IPS-NIHi11 (cell line): ENCODE measurements at places on chromosomes 13 and 19.

DNA sequence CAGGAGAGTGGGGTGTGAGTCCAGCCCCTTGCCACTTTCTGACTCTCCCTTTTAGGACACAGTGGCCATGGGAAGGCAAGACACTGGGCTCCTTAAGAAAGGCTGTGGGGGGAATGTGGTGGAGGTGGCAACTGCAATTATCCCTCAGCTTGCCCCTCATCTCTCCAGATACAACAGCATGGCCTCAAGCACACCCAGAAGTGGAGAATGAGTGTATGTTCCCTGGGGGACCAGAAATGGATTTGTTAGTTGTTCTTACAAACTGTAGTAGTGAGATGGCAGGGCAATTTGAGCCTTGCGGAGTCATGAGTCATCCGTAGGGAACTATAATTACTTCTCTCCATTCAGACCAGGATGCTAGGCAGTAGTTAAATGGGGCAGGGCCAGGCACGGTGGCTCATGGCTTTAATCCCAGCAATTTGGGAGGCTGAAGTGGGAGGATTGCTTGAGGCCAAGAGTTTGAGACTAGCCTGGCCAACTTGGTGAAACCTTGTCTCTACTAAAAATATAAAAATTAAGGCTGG is 25.6 kb upstream of the CXCL17 start:
- DNase-seq: no peak

DNA sequence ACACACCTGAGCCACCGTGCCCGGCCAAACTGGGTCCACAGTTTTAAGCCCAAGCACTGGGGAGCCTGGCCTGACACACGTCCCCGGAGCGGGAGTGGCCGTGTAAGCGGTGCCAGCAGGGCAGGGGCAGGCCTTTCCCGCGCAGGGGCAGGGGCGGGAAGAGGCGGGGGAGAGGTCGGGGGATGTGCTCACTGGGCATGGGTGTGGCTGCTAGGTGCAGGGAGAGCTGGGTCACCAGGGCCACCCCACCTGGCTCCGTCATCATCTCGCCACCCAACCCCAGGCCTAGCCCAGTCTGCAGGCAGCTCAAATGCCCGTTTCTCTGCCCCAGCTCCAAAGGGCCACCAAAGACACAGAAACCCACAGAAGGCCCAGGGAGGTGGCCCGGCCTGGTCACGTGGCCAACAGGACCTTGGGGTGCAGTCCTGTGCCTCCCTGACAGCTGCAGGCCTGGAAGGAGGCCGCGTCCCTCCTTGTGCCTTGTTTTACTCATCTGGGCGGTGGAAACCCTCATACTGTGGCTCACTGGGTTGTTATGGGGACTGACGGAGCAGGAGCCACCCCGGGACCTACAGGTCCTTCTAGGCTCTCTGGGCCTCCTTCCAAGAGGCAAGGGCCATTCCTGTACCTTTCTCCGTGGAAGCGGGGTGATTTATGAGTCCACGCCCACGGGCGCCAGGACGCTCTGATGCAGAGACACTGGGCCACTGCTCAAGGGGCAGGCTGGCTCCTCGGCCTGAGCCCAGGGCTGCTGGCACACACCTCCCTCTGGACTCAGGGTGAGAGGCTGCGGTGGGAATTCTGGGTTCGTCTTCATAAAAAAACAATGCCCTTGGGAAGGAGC is 27.7 kb downstream of the MAP2K2 start:
- DNase-seq: no peak

- no peak for DNase-seq
Observed at GRCh38 chr19:2325281-2326046, 2.9 kb downstream of the LSM7 start.

GRCh38 chr13:102968572-102969228 is 97.5 kb downstream of the SLC10A2 start:
- no peak for DNase-seq

GRCh38 chr13:33008946-33009722 is 7.1 kb upstream of the KL start:
- no peak for DNase-seq

DNA sequence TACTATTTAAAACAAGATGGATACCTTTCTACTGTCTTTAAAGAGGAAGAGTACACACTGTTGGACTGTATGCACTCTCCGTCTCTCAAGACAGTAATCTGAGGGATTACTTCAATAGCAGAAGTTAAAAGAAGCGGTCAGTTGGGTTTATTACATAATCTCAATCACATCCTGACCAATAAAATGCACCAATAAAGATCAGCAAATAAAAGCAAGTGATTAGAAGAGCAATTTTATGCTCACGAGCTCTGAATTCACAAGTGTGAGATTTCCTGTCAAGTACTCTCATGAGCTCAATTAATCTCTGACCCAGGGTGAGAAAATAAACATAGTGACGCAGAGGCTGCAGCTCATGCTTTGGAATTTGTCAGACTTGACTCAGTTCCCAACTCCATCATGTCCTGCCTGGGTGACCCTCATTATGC is 12.2 kb downstream of the ABCC4 start:
- no peak for DNase-seq

DNA sequence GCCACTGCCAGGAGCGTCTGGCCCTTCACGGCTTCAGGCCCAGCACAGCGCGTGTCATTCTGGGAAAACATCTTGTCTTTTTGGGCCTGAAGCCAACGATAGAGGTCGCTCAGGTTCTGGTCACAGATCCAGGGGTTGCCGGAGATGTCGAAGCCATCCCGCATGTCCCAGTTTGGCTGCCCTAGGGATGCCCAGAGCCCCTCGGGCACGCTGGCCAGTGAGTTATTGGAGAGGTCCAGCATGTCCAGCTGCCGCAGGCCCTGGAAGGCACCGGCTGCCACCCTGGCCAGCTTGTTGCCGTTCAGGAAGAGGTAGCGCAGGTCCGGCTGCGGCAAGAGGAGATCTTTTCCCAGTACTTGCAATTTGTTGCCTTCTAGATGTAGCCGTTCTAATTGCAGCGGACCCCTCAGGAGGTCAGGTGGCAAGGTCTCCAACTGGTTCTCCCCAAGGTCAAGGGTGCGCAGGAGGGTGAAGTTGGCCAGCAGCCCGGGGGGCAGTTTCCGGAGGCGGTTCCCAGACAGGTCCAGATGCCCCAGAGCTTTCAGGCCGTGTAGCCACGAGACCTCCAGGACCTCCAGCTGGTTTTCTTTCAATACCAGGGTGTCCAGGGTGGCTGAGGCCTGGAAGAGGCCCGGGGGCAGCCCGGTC is 1.8 kb downstream of the LRG1 start:
- DNase-seq: no peak

DNA sequence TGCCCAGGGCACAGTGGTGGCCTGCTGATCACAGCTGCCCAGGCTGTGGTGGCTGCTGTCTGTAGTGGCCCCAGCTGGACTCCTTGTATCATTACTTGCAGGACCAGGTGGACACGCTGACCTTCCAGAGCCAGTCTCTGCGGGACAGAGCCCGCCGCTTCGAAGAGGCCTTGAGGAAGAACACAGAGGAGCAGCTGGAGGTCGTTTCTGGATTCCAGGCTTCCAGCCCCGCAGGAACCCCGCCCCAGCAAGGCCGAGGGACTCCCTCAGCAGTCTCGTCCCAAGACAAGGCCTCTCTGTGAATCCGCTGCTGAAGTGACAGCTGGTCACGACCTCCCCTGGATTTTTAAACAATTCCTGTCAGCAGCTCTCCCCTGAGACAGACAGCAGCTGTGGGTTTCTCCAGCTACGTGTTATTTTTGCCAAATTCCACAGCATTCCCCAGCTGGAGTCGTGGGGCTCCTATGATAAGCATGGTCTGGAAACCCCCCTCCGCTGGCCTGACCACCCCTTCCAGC is 98.3 kb downstream of the SLC7A1 start:
- peak; percentile 36 for DNase-seq

DNA sequence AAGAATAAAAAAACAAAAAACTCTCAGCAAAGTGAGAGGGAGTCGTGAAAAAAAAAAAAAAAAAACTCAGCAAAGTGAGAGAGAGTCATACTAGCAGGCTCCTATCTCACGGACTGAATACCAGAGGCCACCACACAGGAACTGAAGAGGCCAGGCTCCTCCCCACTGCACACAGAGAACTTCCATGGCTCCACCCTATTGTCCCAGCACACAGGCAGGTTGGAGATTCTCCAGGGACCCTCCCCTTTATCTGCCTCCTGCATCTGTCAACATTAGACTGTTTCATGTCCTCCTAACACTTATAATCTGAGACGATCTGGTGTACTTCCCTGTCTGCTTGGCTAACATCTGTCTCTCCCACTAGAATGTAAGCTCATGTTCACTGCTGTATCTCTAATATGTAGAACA is 37.0 kb upstream of the FARP1 start:
- DNase-seq: no peak

GRCh38 chr13:43546816-43547215 is 240.0 kb downstream of the ENOX1 start:
- no peak for DNase-seq

- no peak for DNase-seq
Observed at GRCh38 chr13:113732176-113732960, 26.7 kb upstream of the TMEM255B start.

DNA sequence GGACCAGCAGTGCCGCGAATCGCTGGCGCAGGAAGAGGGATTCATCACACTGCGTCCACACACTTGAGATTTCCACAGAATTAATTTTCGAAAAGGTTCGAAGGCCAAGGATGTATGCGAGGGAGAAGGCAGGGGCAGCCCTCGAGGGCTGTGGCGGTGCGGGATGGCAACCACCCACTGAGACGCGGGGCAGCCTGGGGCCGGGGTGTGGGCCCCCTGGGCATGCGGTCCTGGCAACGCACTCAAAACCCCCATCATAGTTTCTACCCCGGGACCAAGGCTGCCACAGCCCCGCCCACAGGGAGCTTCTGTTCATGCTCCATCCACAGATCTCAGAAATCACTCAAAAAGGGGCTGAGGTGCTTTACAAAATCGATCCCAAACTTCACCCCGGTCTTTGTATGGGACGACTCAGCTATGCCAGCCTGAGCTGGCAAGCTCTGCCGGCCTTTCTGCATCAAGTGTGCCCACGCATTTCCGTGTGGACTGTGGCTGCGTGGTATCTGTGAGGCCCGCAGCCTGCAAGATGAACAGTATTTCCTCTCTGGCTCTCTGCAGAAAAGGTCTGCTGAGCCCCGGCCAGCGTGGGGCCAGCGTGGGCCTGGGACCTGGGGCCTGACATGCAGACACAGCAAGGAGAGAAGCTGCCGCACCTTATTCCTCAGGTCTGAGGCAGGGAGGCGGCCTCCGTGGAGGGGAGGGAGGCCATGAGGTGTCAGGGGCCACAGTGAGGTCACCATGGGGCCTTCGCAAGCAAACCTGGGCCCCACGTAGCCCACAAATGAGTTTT is 19.2 kb downstream of the ZNF787 start:
- peak; percentile 14 for DNase-seq

DNA sequence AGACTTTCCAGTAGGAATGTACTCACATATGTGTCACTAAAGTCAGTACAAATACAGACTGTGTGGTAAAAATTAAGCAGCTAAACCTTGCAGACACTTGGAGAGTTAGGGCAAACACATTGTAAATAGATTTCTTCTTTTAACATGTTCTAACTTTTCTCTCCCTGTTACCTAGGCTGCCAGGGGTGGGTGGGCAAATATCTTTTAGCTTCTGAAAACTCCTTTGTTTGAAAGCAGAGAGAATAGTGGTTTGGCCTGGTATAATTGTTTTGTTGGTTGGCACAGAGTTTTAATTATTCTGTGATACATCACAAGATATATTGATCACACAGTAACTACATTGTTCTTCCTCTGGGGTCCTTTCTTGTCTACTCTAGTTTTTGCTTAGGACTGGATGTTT is 289.8 kb upstream of the DACH1 start:
- DNase-seq: no peak

GRCh38 chr13:107376341-107377125 is 808.6 kb upstream of the ARGLU1 start:
- no peak for DNase-seq

GRCh38 chr13:38624822-38625221 is 62.1 kb upstream of the FREM2 start:
- DNase-seq: peak; percentile 26

GRCh38 chr13:77720988-77721387 is 23.5 kb downstream of the SLAIN1 start:
- DNase-seq: no peak

- no peak for DNase-seq
Observed at GRCh38 chr13:22812793-22813192, 368.0 kb upstream of the SGCG start.

GRCh38 chr13:70960841-70961443 is 852.7 kb upstream of the KLHL1 start:
- no peak for DNase-seq

GRCh38 chr19:35030257-35031071 is at the start of gene SCN1B:
Gene SCN1B (plus strand): TSS chr19:35030470. CDS start chr19:35030821, 351 bp downstream.
- DNase-seq: peak; percentile 91

GRCh38 chr19:34686455-34686854 is 9.0 kb downstream of the ZNF302 start:
- no peak for DNase-seq

- no peak for DNase-seq
Observed at GRCh38 chr13:73984949-73985691, 149.1 kb downstream of the KLF12 start.

DNA sequence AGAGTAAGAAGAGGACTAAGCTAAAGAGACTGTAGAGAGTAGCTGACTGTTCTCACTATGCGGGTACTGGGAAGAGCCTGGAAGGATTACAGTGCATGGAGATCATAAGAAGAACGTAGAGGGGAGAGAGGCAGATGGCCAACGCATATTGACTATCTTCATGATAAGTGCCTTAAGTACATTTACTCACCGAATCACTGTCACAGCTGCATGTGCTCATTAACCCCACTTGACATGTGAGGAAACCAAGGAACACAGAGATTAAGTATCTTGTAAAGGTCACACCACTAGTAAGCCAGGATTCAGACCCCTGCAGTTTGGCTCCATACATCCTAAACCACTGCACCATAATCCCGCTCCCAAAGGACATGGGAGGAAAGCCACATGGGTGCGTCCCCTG is 34.1 kb downstream of the SMAD9 start:
- no peak for DNase-seq

- no peak for DNase-seq
Observed at GRCh38 chr13:51223560-51224270, 1.5 kb downstream of the FAM124A start.

GRCh38 chr19:18309525-18310064 is 13.3 kb downstream of the LSM4 start:
- DNase-seq: no peak

DNA sequence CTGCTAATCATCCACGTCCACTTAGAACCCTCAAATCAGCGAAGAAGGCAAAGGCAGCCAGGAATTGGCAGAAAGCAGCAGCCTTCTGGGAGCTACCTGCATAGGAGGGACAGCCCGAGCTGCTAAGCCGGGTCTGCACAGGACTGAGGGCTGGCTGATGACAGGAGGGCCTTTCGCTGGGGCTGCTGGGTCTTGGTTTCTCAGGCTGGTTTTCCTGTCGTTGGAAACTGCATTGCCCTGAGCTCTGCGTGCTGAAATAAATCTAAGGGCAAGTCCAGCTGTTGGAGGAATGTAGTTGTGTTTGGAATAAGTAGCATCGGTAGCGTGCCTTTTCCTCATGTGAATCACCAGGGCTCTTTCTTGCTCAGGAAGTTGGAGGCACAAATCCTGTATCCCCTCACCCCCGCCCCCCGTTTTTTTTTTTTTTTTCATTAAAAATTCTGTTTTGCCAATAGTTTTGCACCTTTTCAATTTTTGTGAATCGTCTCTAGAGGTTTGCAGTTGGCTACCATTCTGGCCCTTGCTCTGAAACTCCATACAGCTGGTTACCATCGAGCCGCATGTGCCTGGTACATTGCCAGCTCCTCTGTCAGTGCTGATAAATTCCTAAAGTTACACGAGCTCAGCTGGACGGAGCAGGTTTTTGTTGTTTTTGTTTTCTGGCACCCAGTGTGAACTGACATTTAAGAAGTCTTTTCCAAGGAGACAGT is 193.9 kb upstream of the RNF113B start:
- no peak for DNase-seq

GRCh38 chr13:35712907-35713761 is 236.6 kb upstream of the MAB21L1 start:
- DNase-seq: no peak
